ENCODE measurements at places on chromosomes 3 and 15. TPM values are rescaled to one million over a fixed set of nuclear protein-coding genes. Genes with fewer than 3 reads are reported as not detected.

GOLGA6D gene
- total RNA-seq, result not detected

ROBO2 gene
- 0.32 TPM for total RNA-seq

FAM162A gene
- 48.9 TPM for total RNA-seq

NLGN1 gene
- total RNA-seq, result 5.6 TPM

SNTN gene
- total RNA-seq, result not detected

ZMAT3 gene
- 29.0 TPM for total RNA-seq

PLSCR2 gene
- total RNA-seq, result not detected

HTR3E gene
- not detected for total RNA-seq

KLHL6 gene
- total RNA-seq, result 0.32 TPM

FOXB1 gene
- total RNA-seq, result not detected

CGNL1 gene
- total RNA-seq, result 12.0 TPM

KLF15 gene
- 8.5 TPM for total RNA-seq

TMEM40 gene
- total RNA-seq, result not detected

TGM5 gene
- not detected for total RNA-seq

AADAC gene
- 2.6 TPM for total RNA-seq

SLC38A3 gene
- total RNA-seq, result not detected

LMAN1L gene
- not detected for total RNA-seq

TMCC1 gene
- 6.1 TPM for total RNA-seq

PAK6 gene
- 0.16 TPM for total RNA-seq

A4GNT gene
- total RNA-seq, result not detected

C3orf62 gene
- total RNA-seq, result 0.65 TPM

All from cardiac atrium fibroblast (primary cell).